ENCODE measurements at places on chromosomes 3 and 15.

GRCh38 chr15:95296643-95297042, 1033.9 kb upstream of the NR2F2 start:
- DNase-seq, result no peak

DNA sequence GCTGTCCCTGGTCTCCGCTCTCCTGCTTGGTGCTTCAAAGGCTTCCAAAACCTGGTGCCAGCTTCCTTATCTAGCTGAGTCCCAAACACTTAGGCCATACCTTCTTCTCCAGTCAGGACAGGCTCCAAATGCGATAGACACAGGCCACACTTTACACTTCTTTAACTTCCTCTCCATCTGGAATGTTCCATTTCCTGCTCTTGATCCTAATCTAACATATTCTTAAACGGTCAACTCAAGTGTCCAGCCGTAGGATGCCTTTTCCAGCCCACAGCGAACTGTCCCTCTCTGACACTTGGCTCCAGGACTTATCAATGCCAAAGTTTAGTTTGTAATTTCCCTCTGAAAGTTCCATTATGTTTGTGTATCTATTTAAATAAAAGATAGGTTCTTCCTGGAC, 19.2 kb upstream of the PLA2G4F start:
- no peak for DNase-seq

GRCh38 chr3:125624341-125624740, 29.0 kb upstream of the OSBPL11 start:
- no peak for DNase-seq

- DNase-seq, result no peak
Measured at GRCh38 chr15:90008607-90009006, 7.5 kb downstream of the ZNF710 start.

DNA sequence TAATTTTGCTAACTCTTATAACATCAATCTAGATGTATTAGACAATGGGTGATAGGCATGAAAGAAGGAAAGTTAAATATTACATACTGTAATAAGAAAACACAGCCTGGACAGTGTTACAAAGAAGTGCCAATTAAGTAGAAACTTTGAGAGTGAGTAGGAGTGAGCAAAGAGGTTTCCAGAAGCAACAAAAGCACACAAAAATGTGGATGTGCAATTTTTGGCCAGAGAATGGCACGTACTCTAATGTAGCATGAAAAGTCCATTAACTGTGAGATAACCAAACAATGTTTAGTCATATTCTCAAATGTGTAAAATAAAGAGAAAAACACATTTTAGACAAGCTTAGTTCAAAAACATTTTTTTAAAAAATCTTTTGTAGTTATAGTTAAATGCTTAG, 567.3 kb downstream of the ROBO1 start:
- DNase-seq, result no peak

DNA sequence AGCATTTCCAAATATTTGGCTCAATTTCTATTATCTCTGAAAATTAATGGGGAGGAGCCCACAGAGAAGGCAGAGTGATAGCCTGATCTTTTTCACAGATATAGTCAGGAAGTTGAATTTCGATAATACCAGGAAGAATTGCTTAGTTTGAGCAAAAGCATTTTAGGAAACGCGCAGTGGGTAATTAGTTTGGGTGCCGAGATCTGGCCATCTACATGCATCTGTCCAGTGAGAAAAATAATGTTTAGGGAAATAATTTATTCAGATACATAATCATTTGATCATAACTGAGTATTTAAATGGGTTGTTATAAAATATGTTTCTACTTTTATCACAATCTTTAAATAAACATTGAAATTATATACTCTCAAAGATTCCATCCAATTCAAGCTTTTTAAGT, 653.9 kb downstream of the RBMS3 start:
- DNase-seq, result no peak

DNA sequence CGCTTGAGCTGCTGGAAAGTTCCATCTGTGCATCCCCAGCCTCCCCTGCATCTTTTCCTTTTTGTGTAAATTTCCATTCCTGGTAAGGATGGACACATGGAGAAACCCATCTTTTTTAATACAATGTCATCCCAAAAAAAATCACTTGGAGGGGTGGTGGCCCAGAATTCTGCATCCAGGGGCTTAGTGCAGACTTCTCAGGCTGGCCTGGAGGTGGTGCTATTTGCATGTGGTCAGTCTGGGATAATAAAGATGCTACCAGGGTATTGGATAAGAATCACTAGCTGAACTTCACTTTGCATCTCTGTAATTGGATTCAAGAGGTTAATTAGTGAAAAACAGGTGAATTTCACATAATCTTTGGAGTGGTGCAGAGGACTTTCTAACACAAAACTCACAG, 1.8 kb upstream of the ZSCAN2 start:
- DNase-seq, result no peak

GRCh38 chr3:194328053-194328657, 23.0 kb downstream of the CPN2 start:
- peak; percentile 44 for DNase-seq

GRCh38 chr3:179526989-179527391, 35.7 kb upstream of the ACTL6A start:
- no peak for DNase-seq

- no peak for DNase-seq
Measured at GRCh38 chr15:97791824-97792792, 168.4 kb upstream of the ARRDC4 start.

DNA sequence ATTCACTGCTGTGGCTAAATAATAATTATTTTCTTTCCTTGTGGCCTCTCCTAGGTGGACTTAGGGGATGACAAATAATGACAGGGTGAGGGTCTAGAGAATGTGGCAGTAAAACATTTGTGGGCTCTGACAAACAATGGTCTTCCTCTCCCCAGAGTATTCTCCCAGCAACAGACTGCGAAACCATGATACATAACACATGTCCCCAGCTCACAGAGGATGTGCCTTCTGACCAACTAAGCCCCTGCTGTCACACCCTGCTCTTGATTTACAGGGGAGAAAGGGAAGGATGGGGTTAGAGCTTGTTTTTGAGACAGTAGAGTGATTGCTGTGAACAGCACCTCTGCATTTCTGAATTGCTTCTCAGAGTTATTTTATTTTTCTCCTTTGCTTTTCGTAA, 116.6 kb upstream of the CTDSPL start:
- no peak for DNase-seq

- no peak for DNase-seq
Measured at GRCh38 chr15:57708047-57708446, 1.5 kb downstream of the POLR2M start.

DNA sequence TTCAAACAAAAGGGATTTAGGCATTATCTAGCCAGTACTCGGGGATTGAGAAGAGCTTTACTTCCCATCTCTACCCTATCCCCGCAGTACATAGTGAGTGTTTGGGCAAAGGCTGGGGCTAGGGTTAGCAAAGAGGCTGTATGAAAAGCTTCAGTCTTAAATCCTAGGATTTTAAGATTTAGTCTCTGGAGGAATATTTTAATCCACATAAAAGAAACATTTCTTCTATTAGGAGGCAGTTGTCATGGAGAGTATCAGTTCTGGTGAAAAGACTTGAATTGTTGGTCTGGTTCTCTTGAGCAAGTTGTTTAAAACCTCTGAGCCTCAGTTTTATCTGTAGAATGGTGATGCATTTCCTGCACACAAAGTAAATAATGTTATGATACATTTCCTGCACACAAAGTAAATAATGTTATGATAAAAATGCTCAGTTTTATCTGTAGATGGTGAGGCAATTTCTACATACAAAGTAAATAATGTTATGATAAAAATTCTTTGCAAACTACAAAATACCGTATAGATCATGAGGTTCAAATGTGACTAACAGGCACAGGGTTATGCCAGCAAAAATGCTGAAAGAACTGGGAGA, 53.9 kb upstream of the ZBED2 start:
- no peak for DNase-seq

DNA sequence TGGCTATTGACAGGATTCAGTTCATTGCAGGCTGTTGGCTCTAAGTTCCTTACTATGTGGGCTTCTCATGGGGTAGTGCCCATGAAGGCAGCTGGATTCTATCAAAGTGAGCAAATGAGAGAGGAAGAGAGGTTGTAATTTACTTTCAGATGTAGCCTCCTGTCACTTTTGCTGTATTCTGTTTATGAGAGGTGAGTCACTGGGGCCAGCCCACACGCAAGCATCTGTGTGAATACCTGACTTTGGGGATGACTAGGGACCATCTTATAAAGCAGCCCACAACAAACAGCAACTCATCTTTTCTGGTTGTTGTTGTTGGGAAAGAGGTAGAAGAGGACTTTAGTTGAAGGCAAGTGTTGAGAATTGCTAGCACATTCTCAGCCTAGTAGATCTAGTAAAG, 506.3 kb upstream of the GRM7 start:
- DNase-seq, result no peak

DNA sequence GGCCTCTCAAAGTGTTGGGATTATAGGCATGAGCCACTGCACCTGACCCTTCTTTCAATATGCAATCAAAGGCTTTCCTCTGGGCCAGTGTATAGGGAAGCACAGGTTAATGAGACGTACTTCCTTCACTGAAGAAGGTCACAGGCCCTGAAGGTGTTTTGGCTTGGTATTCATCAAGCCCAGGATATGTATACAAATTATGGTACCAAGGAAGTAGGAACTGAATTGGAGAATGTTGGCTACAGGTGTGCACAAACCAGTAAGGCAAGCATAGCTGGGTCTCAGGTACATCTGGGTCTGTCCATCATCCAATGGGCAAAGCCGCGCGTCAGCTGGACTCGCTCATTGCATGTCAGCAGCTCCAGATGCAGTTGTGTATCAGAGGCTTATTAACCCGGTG, 237.9 kb downstream of the ADAMTS17 start:
- no peak for DNase-seq

DNA sequence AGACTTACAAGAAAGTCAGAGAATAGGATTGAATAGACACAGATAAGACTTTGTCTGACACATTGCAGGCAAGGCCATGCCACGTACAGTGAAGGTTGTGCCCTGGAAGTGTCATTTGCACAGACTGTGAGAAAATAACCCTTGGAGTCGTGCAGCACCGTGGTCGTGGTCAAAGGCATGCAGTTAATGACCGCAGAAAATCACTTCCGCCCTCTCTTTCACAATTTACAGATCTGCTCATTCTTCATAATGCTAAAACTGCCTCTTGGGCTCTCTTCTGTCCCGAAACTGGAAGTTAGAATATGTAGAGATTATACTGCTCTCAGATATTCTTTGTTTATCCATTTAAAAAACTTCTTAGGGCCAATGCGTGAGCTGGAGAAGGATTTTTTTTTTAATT, 73.2 kb upstream of the CTXND1 start:
- no peak for DNase-seq

DNA sequence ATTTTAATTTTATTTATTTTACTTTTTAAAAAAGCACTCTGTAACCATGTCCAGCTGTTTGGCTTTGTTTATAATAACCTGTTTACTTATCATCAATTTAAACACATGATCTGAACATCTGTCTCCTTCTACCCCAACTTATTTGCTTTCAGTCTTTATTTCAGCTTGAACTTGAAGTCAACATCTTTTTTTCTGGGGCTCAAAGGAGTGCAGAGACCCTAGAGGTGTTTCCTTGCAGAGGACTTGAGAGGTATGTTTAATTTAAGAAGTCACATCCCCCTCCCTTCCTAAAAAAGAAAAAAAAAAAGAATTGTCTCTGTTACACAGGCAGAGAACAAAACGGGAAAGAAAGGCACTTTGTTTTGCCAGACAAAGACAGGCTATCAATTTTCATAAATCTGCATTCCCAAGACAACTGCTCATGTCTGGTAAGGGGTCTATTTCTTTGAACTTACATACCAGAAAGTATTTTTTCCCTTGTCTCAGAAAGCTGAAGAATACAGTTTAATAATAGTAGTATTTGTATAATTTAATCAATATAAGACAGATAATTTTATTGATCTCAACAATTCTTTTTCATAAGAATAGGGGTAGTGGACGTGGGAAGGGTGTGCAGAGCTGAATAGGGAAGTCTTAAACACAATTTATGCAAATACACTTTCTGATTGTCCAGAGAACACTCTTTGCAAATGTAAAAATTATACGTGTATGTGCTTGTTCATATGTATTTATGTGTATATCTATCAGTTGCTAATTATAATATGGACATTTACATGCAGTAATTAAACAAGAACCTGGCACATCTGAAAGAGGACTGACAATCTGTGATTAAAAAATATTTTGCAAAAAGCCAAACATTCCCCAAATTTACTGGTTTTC, 109.7 kb upstream of the PDZRN3 start:
- no peak for DNase-seq

GRCh38 chr3:32495609-32496008, 7.0 kb downstream of the CMTM6 start:
- DNase-seq, result no peak

- DNase-seq, result no peak
Measured at GRCh38 chr15:89384176-89384604, 49.6 kb upstream of the POLG start.
